GM23338 (cell line): ENCODE measurements at places on chromosomes 1 and 21. TPM values are rescaled to one million over a fixed set of nuclear protein-coding genes. Genes with fewer than 3 reads are reported as not detected.

Gene FCN3
- 0.49 TPM in 1 of 2 replicates, not detected in the other for total RNA-seq

Gene CLDN8
- not detected in 2 replicates for total RNA-seq

Gene NUP210L
- total RNA-seq: not detected in 2 replicates

Gene ZC3H12A
- 7.0 and 9.3 TPM in 2 replicates for total RNA-seq

Gene ELAPOR1
- total RNA-seq: 2.1 and 2.4 TPM in 2 replicates
